Fibroblast of the aortic adventitia (primary cell): ENCODE measurements at places on chromosomes 3 and 15. TPM values are rescaled to one million over a fixed set of nuclear protein-coding genes. Genes with fewer than 3 reads are reported as not detected.

The DNAH12 gene
- 0.09 and 0.25 TPM in 2 replicates for total RNA-seq

The ISLR gene
- 163 and 243 TPM in 2 replicates for total RNA-seq

The EFCAB12 gene
- total RNA-seq: under 0.01 TPM in 1 of 2 replicates, not detected in the other

The SEC22A gene
- 21.3 and 44.6 TPM in 2 replicates for total RNA-seq

The PP2D1 gene
- total RNA-seq: not detected in 2 replicates

The FBLN2 gene
- total RNA-seq: 452 and 600 TPM in 2 replicates

The CHP1 gene
- total RNA-seq: 120 and 131 TPM in 2 replicates

The IQCF5 gene
- not detected in 2 replicates for total RNA-seq

The PRSS50 gene
- not detected in 2 replicates for total RNA-seq

The CHRNA7 gene
- 0.18 TPM in 1 of 2 replicates, not detected in the other for total RNA-seq

The TRH gene
- 2.5 TPM in 1 of 2 replicates, not detected in the other for total RNA-seq

The MYZAP gene
- total RNA-seq: not detected in 2 replicates

The UBE2Q2 gene
- total RNA-seq: 51.5 and 58.6 TPM in 2 replicates

The EIF4E3 gene
- total RNA-seq: 2.2 and 2.3 TPM in 2 replicates

The GOLGA6L10 gene
- total RNA-seq: 0.45 and 0.49 TPM in 2 replicates

The ZBTB38 gene
- 52.4 and 267 TPM in 2 replicates for total RNA-seq

The TMF1 gene
- 41.0 and 50.9 TPM in 2 replicates for total RNA-seq

The PTPRG gene
- 27.6 and 52.0 TPM in 2 replicates for total RNA-seq
